T-cell (primary cell): ENCODE measurements at places on chromosomes 3 and 15. TPM values are rescaled to one million over a fixed set of nuclear protein-coding genes. Genes with fewer than 3 reads are reported as not detected.
A peak's percentile ranks its signal among the peaks of the same experiment; 100 is the strongest.

DNA sequence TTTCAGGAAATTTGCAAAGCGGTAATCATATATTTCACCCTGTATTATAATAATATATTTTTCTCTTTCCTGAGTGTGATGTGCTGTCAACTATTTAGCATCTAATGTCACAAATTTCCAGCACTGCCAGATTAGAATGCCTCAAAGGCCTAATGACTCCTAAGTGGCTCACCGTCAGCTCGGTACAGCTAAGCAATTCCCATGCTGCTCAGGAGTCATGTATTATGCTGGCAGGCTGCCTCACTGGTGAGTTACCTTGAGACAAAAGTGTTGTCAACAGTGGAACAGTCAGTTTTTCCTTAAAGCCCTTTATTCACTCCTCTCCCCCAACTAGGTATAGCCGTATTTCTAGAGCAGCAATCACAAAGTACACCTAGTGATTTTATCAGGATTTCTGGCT lies 83.6 kb downstream of the NSUN3 start:
- H3K4me1 ChIP-seq = no peaks in the 10 kb centered on the region
- no peak for DNase-seq
- no peaks in the 10 kb centered on the region for H3K27me3 ChIP-seq
- no peak overlapping the region for H3K4me3 ChIP-seq
- no peaks in the 10 kb centered on the region for H3K36me3 ChIP-seq

DNA sequence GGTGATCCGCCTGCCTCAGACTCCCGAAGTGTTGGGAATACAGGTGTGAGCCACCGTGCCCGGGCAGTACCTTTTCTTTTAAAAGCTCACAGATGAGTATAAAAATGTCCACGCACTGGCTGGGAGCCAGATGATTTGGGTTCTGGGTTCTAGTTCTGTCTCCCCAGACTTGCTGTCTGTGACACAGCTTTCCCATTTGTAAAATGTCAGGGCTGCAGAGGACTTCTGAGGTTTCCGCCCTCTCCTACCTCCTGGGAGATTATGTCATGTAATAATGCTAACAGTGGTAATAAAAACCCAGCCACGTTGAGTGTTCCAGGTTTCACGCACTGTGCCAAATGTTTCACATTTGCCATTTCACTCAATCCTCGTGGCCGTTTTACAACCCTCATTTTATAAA lies 1.3 kb upstream of the PPP4R2 start:
- peaks cover 26% of the 10 kb centered on the region for H3K4me1 ChIP-seq
- no peak overlapping the region for H3K27ac ChIP-seq
- H3K4me3 ChIP-seq = no peak overlapping the region
- no peak for DNase-seq

- H3K4me1 ChIP-seq = no peaks in the 10 kb centered on the region
- no peaks in the 10 kb centered on the region for H3K27me3 ChIP-seq
- DNase-seq = no peak
- no peak overlapping the region for H3K27ac ChIP-seq
- no peak overlapping the region for H3K4me3 ChIP-seq
Observed at GRCh38 chr3:40718209-40718608, 193.4 kb downstream of the ZNF621 start.

DNA sequence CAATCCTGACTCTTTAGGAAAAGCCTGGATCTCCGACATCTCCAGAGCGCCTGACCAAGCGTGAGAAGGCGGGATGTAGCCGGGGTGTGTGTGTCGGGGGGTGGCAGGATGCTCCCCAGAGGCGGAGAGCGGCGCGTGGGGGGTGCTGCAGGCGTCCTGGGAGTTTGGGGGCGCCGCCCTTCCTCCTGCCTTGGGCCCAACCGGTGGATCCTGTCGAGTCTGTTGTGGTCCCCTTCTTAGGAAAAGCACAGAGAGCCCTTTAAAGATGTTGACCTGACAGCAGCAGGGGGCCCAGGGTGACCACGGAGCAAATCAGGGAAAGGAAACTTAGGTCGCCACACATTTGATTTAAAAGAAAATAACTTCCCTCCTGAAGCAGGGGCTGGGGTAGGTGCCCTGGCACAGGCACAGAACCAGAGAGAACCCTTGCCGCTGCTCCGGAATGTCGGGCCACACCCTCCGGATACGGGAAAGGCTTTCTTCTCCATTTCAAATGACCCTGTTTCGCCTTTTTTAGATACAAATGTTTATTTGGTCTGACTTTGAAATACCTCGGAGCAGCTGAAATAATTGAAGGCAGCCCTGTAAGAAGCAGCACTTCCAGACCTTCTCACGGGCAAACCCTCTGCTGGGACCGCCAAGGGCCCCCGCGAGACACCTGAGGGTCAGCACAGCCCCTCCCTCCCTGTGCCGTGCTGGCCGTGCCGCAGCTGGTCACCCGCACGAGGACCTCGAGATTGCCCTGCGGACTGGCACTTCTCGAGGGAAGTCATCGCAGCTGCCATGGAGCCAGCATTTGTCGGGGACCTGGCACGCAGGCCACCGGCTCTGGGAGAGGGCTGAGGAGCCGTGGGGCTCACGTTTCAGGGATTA lies 102.9 kb upstream of the KLF13 start:
- no peak overlapping the region for H3K4me3 ChIP-seq
- peaks cover 6% of the 10 kb centered on the region for H3K4me1 ChIP-seq
- no peak for DNase-seq
- no peaks in the 10 kb centered on the region for H3K36me3 ChIP-seq
- no peak overlapping the region for H3K27ac ChIP-seq

- no peak overlapping the region for H3K27ac ChIP-seq
- H3K36me3 ChIP-seq = no peaks in the 10 kb centered on the region
- H3K4me3 ChIP-seq = no peak overlapping the region
- H3K27me3 ChIP-seq = no peaks in the 10 kb centered on the region
- peak; percentile 38 for DNase-seq
Observed at GRCh38 chr3:141845407-141846049, 30.9 kb upstream of the ATP1B3 start.

GRCh38 chr3:88318067-88318466 lies 168.3 kb downstream of the C3orf38 start:
- H3K4me3 ChIP-seq = no peak overlapping the region
- H3K27me3 ChIP-seq = no peaks in the 10 kb centered on the region
- no peak for DNase-seq
- no peaks in the 10 kb centered on the region for H3K36me3 ChIP-seq

GRCh38 chr3:19202303-19202702 lies 54.0 kb downstream of the KCNH8 start:
- H3K4me3 ChIP-seq = no peak overlapping the region
- H3K36me3 ChIP-seq = no peaks in the 10 kb centered on the region
- no peaks in the 10 kb centered on the region for H3K4me1 ChIP-seq
- H3K27me3 ChIP-seq = no peaks in the 10 kb centered on the region
- no peak overlapping the region for H3K27ac ChIP-seq
- no peak for DNase-seq

DNA sequence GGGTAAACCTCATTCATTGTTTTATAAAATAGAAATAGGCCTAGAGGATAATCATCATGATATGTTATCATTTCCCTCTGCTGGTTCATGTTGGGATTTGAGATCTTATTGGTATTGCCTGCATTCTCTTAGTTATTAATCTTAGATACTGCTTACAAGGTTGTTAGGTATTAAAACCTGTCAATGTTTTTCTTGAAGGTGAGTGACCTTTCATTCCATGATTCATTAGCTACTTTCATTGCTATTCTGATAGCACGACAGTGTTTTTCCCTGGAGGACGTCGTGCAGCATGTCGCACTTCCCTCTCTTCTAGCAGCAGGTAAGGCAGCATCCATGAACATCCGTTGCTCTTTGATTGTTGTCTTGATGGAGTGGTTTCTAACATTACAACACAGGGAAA lies 17.1 kb downstream of the P2RY12 start:
- H3K27me3 ChIP-seq = no peaks in the 10 kb centered on the region
- no peaks in the 10 kb centered on the region for H3K36me3 ChIP-seq

DNA sequence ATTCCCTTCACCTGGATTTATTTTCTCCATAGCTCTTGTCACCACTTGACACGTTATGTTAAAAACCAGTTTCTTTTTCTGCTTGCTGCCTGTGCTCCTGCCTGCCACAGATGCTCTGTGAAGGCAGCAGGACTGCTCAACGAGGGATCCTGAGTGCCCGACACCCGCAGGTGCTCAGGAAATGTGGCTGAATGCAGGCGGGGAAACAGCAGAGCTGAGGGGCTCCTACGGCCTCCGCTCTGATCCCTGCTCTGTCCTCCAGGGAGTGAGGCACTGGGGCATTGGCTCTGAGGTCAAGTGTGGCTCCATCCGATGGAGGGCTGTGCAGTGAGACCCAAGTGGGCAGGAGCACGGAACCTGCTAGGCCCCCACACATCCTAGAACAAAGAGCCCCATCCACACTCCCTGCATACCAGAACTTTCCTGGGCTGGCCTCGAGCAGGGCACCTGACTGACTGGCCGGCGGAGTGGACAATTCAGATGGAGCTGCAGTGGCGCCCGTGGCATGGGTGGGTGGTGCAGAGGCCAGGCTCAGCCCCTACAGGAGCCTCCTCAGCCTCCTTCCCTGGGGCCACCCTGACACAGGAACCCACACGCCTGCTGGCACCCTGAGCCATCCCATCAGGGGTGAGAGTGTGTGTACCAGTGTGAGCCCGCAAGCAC lies 27.9 kb downstream of the IQSEC1 start:
- no peak overlapping the region for H3K4me3 ChIP-seq
- H3K36me3 ChIP-seq = no peaks in the 10 kb centered on the region
- H3K27ac ChIP-seq = no peak overlapping the region
- peaks cover 3% of the 10 kb centered on the region for H3K27me3 ChIP-seq
- DNase-seq = no peak
- no peaks in the 10 kb centered on the region for H3K4me1 ChIP-seq

DNA sequence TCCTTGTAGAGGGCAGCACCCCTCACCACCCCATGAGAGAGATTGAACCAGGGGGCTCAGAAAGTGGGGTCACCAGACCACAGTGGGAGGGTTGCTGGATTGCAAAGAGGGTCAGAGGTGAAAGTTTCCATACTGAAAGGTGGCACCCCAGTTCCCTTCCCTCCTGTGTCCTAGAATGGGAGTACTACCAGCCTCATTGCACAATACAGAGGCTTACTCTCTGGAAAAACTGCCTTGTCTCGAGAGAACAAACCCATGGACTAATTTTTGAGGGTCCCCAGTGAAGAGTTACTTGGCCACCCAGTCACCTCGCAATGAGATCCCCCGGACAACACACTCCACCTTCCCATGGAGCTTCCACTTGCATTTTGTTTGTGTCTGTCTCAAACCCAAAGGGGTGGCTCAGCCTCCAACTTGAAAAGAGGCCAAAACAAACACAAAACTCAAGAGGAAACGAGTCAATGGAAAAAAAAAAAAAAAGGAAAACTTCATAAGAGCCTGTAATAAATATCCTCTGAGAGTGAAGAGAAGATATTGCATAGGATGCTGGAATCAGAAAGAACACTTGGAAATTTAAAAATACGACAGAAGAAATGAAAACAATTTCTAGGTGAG lies 18.6 kb downstream of the MESP2 start:
- no peak for DNase-seq
- H3K36me3 ChIP-seq = no peaks in the 10 kb centered on the region
- no peaks in the 10 kb centered on the region for H3K27me3 ChIP-seq
- H3K27ac ChIP-seq = no peak overlapping the region
- H3K4me1 ChIP-seq = no peaks in the 10 kb centered on the region

GRCh38 chr3:53729618-53730017 lies 116.6 kb downstream of the CHDH start:
- peaks cover 19% of the 10 kb centered on the region for H3K27me3 ChIP-seq
- H3K27ac ChIP-seq = no peak overlapping the region
- H3K4me3 ChIP-seq = no peak overlapping the region

DNA sequence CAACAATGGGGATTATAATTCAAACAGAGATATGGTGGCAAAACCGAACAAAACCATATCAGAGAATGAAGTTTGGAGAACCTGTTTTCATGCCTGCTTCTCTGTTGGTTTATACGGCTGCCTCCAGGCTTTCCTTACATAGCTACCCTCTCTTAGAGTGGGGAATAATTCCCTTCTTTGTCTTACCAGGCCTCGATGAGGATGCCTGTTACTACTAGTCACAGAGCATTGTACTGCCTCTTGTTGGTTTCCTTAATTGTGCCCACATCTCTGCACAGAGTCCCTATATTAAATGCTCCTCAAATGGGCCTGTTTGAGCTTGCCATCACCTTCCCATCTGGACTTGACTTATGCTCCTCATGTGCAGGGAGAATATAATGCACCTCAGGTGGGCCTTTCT lies 92.9 kb downstream of the NCEH1 start:
- peaks cover 10% of the 10 kb centered on the region for H3K4me1 ChIP-seq
- no peak overlapping the region for H3K27ac ChIP-seq
- no peak for DNase-seq
- H3K4me3 ChIP-seq = no peak overlapping the region
- no peaks in the 10 kb centered on the region for H3K27me3 ChIP-seq
- no peaks in the 10 kb centered on the region for H3K36me3 ChIP-seq

The TMC3 gene
- not detected for total RNA-seq

The DCLK3 gene
- total RNA-seq = not detected

The ANKDD1A gene
- total RNA-seq = 11.8 TPM

The PROS1 gene
- total RNA-seq = not detected

The FHIT gene
- 78.3 TPM for total RNA-seq

The NR1I2 gene
- total RNA-seq = 0.39 TPM

The CLEC3B gene
- total RNA-seq = 0.55 TPM
